ENCODE measurements at places on chromosomes 2 and 18.
A peak's percentile ranks its signal among the peaks of the same experiment; 100 is the strongest.

DNA sequence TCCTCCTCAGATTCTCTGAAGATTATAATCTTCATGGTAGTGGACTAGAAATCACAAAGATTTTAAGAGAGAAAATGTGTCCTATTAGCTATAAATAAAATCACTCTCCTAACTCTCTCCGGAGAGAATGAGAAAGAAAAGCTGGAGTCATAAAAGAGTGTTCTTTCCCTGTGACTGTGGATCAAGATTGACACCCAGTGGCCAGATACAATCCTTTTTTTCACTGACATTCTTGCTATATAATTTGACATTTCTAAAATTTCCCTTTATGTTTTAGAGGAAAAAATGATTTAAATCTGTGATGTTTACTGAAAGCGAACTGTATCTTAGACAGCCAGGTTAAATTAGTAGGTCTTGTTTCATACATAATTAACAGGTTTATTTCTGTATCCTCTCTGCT lies 35.4 kb upstream of the LRP2 start:
- DNase-seq = no peak

DNA sequence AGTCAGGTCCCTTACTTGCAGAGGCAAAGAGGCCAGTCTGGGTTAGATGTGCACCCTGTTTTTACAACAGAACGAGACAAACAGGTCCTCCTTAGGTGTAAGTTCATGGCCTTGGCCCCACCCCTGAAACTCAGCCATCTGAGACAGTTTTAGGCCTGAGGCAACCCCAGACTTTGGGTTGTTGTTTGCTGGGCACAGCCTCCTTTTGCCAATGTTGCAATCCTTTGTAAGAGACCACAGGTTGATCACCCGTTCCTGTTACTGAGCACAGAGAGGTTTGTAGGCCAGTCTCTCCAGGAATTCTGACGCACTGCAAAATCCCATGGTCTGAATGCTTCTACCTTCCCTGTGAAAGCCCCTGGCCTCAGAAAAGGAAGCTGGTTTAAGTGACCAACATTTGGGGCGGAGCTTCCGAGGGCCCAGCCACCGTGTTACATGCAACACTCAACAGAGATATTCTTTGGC lies 15.5 kb upstream of the IL1RN start:
- DNase-seq = no peak

DNA sequence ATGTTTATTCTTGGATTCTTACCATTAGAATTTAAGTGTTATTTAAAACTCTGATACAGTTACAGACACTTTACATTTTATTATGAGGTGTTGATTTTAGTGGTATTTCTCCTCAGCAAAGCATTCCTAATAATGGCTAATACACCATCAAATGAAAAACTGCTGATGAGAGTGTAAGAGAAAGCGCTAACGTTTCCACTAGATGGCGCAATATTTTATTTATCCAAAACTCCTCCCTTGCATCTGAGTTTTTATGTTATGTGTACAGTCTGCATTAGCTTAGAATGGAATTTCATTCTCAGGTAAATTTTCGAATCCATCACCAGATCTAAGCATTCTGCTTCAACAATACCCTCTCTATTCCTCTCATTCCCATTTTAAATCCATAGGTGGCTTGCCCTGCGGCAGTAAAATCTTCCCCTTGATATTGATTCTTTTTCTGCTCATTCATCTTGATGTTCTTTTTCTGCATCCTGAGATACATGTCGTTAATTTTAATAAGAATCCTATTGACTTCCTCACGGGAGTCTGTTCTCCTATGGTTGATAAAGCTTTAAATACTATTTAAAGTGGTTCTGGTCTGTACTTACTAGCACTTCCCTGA lies 53.9 kb downstream of the PRKRA start:
- peak; percentile 23 for DNase-seq

DNA sequence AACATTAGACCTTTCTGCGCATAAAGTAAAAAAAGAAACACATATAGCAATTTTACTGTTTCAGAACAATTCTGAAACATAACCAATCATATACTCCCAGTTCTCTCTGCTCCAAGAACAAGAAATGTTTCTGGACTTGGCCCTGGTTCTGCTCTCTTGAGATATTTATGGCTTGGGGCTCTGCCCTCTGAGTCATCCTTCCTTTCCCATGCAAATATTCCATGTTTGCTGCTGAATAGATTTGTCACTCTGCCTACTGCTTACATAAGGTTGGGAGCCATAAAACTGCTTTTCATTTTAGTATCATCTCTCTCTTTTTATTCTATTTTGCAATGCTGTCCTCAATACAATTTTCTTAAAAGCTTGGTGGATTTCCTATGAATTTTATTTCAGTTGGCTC lies 499.6 kb upstream of the ACVR2A start:
- no peak for DNase-seq

DNA sequence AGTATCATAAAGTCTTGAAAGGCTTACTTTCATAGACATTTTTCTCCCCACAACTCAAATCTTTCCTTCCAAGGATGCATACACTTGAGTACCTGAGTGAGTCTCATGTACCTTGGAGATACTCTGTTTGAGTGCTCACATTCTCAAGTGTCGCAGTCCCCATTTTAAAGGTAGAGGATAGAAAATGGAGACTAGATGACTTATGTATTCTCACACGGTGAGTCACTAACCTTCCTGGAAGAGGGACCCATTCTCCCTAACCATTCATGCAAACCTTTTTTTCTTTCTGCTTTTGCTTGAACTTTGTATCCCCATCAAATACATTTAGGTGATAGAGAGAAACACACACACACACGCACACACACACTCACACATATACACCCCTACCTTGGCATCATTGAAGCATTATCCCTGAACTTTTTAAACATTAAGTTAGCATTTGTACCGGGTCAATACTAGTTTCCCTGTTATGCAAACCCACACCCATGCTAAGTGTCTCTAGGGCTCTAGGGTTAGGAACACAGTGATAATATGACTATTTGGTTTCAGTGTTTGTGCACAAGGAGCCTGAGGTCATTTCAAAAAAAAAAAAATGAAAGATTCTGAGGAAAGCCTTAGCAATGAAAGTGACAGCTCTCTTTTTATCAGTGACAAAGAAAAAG lies 236.2 kb downstream of the IKZF2 start:
- DNase-seq = no peak

DNA sequence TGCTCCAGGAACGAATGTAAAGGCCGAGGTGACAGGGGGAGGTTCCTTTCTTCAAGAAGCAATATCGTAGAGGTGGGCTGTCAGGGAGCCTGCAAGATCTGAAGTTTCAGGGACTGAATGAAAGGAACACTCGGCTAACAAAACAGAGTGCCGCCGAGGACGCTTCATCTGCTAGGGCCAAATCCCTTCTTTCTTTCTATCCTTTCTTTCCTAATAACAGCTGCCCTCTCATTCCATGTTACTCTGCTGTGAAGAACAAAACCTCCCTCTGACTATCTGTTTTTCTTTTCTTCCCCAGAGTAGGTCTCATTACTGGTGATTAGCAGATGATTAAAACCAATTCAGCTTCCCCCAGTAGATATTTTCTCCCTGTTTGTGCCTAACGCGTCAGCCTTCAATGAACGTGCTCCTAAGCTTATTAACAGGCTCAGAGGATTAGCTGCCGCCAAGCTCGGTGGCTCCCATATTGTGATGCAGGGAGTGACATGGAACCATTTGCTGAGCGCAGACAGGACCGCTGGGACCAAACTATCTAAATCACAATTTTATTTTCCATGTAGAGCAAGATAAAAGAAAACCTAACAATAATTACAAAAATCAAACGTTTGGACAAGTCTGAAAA lies 414.6 kb downstream of the TMEM182 start:
- no peak for DNase-seq

- no peak for DNase-seq
Observed at GRCh38 chr18:46436621-46437020, 220.4 kb downstream of the LOXHD1 start.

- no peak for DNase-seq
Observed at GRCh38 chr18:21826196-21826595, 85.6 kb downstream of the MIB1 start.

GRCh38 chr2:17981936-17982335 lies 103.5 kb downstream of the KCNS3 start:
- no peak for DNase-seq

All from DMS 273 treated with DMSO at 0.1 percent for 48 hours (cell line).